ENCODE measurements at places on chromosomes 7 and 10.

GRCh38 chr10:118672153-118672552 is 76.7 kb upstream of the PRLHR start:
- no peak for DNase-seq

DNA sequence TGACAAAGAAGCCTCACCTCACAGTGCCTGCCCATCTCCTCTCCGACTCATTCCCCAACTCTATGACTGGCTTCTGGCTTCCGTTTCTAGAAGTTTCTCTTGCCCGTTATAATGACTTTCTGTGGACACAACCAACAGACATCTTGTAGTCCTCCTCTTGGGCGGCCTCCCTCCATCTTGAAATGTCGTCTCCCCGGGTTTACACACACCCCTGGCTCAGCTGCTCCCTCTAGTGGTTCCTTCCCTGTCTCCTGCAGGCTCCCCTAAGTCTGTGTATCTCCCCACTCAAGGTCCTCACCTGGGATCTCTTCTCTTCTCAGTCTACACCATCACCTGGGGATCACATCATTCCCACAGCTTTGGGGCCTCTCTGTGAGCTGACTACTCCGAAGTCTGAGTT is 123.4 kb upstream of the NEBL start:
- no peak for DNase-seq

GRCh38 chr10:95558593-95559320 is 2.4 kb downstream of the SORBS1 start:
- no peak for DNase-seq

DNA sequence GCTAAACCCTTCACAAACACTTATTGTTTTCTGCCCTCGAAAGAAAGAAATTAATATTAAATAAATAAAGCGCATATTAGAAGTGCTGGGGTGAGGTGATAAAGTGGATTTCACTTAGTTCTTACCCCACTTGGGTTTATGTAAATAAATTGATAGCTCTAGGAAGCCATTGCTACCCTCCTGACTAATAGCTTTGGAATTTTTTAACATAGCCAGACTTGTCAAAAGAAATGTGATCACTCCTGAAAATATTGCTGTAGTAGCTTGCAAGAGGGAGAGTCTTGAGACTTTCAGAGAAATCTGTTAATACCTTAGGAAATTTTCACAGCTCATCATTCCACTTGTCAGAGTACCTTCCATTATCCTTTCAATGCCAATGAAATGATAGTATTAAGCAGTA is 7.6 kb downstream of the ARL5B start:
- no peak for DNase-seq

GRCh38 chr7:99042957-99043356 is 101.0 kb downstream of the SMURF1 start:
- DNase-seq = no peak

GRCh38 chr10:43141421-43141820 is 3.2 kb downstream of the CSGALNACT2 start:
- no peak for DNase-seq
